Left kidney (tissue), 8 donors: ENCODE measurements at places on chromosomes 1 and 21. TPM values are rescaled to one million over a fixed set of nuclear protein-coding genes. Genes with fewer than 3 reads are reported as not detected.

GRCh38 chr1:39654291-39654690 is 14.8 kb upstream of the HEYL start:
- DNase-seq = no peak

DNA sequence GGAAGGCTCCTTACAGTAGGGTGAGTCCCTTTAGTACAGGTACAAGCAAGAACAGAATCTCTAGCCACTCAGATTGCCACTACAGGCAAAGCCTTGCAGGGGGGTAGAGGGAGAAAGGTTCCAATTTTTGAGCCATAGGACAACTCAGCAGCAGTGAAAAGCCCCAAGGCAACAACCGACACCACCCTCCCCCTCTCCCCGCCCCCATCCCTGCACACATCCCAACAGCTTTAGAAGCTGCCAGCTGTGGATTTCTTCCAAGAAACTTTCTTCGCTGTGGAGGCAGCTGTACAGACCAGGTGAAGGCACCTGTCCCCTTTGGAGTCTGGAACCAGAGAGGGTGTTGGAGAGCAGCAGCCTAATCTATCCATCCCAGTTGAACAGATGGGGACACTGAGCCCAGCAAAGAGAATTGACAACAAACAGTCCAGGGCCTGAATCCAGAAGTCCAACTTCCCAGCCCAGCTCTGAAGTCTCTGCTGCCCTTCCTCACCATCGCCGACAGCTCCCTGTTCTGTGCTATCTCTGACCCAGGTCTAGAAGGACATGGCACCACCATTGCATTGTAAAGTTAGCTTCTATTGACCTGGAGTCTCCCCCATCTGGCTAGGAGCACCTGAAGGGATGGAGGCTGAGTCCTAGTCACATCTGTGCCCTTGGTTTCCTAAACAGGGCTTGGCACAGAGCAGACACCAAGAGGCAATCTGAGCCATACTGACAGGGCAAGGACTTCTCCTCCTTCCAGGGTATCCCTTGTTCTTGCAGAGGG is 2.2 kb downstream of the TENT5B start:
- DNase-seq = no peak

GRCh38 chr1:225454733-225455132 is 26.9 kb upstream of the LBR start:
- no peak for DNase-seq

- DNase-seq = peak; percentile 89
These were observed 13.2 kb downstream of the AGRN start for GRCh38 chr1:1033009-1033587.

C1orf53 gene
- polyA plus RNA-seq = 1.9 TPM

AGTRAP gene
- polyA plus RNA-seq = 37.1 TPM

DNA sequence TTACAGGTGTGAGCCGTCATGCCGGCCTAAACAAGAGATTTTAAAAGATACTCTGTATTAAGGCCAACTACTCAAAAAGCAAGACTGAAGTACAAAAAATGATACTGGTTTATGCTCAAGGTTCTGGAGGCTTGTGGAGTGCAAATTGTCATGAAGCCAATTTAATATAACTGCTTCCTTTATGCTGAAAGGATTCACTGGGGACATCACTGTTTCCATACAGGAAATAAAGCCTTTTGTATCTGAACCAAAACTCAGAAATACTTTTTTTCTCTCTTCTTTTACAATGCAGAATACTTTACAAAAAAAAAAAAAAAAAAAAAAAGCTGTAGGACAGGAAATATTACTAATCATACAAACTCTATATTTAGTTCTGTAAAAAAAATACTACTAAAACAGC is 55.5 kb upstream of the CNN3 start:
- DNase-seq = no peak
